Amniotic stem cell (primary cell): ENCODE measurements at places on chromosomes 6 and 20.

DNA sequence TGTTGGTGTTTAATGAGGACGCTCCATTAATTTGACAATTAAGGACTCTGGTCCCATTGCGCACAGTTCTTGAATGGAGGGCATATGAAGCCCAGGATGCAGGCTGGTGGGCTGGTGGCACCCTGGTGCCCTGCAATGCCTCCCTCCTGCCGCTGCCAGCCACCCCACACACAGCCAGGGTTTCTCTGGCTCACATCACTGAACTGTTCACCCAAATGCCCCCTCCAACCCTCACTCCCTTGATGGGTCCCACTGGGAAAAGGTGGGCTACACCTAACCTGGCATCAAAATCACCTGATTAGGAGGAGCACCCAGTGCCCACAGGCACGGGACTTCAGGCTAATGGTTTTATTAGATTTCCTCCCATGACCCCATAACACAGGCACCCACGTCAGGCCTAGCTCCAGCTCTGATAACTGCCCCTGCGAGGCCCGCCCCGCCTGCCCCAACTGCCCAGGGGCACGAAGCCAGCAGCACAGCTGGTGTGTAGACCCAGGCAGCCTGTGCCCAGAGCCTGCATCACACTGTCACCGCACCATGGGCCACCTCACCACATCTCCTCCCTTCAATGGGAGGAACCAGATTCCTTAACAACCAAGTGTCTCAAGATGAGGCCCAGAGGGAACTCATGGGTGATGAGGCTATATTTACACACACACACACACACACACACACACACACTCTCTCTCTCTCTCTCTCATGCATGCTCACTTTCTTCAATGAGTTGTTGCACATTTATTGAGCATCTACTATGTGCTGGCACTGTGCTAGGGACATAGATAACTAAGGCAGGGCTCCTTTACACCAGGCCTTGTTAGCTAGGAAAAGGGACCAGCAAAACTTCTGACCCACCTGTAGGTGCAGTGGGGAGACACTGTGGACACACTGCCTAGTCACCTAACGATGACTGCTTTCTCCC lies 107.3 kb downstream of the NOL4L start:
- DNase-seq, result no peak

DNA sequence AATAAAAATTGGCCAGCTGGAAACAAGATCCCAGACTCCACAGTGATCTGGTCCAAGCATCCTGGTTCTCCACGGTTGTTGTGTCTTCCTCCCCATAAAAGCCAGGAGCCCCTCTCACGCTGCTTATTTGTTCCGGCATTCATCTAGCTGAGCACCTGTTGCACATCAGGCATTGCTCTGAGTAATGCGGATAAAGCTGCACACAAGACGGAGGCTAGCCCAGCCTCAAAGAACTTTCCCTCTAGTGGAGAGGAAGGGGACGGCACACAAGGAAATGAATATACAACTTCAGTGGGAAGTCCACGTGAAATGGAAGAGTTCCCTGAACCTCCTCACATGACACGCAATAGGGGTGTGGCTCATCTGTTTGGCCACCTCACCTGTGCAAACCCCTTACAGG lies 30.3 kb upstream of the NXT1 start:
- no peak for DNase-seq

- peak; percentile 60 for DNase-seq
Measured at GRCh38 chr6:79421707-79422484, 115.3 kb downstream of the LCA5 start.

DNA sequence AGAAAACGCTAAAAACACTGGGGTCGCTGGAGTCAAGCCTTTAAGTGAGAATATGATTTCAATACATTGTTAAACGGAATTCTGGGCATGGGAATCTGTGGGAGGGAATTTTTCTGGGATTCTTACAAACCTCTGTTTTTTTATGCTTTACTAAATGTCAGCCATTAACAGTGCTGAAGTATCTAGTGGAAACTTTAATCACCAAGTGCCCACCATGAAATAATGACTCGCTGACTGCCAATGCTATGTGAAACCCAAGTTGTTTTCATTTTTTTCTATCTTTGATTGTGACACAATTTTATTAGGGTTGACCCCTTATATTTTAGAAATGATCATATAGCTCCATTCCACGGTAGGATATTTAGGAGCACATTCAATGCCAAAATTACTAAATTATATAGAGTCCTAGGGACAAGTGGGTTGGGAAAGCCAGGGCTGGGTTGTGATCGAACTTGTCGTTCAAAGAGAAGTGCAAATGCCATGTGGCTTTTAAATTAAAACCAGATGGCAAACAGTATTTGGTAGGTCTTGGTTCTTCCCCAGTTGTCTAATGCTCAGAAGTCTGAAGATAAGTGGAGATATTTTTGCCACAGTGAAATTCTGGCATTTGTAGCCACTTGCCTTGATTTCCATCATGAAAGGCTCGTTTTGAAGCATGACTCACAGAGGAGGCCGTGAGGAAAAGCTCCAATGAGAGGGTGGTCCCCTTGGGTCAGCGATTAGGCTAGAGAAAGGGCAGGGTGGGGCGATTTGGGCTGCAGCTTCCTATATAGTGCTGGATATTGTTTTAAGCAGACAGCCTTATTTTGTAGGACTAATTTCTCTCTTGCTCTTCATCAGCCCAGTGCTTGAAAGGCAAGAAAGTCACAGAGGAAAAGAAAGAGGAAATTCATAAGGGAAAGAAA lies 254.4 kb upstream of the JAG1 start:
- DNase-seq, result no peak

- no peak for DNase-seq
Measured at GRCh38 chr20:23988561-23988960, at the start of gene GGTLC1. GGTLC1 (minus strand) TSS chr20:23988779; CDS start chr20:23986611, 2,168 bp downstream.

DNA sequence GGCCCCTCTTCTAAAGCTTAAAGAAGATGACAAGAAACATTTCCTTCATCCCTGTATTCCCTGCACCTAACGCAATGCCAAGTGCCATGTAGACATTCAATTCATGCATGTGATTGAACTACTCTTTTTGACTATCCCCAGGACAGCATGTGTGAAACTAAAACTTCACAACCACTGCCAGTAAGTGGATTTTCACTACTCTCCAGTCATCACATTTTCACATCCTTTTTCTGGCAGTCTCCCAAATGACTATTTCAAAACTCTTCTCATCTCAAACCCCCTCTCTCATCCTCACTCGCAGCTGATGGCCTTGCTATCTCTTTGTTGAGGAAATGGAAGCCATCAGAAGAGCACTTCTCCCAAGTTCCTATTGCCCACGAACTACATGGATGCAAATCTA lies 122.6 kb downstream of the OPRM1 start:
- DNase-seq, result no peak

GRCh38 chr20:49591217-49591865 lies 23.4 kb upstream of the PTGIS start:
- DNase-seq, result no peak
